BE2C (cell line): ENCODE measurements at places on chromosomes 5 and 9.

DNA sequence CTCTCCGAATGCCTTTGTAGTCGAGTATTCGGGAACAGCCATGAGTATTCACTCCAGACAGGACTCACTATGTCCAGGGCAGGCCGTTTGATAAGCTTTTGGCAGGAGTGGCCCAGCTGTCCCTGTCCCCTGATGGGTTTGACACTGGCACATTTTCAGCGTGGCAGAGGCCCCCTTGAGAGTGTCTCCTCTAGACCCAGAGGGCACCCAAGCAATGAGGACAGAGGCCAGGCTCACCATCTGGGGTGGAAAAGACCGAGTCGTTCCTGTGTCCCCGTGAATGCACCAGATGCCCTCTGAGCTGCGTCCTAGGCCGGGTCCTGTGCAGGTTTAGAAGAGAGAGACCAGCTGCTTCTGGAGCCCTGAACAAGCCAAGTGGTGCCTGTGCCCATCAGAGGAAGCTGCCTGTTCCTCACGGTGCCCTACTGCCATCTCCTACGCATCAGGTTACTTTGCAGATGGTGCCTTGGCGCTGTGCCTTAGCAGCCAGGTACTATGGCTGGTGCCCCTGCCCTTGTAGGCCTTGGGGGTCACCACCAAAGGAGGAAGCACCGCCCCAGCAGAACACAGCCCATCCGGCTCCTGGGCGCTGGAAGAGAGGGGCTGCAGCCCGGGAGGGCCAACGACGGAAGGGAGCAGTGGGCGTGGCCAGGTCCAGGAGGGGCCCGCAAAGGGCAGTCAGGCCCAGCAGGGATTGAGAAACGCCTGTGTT lies 42.4 kb downstream of the LRSAM1 start:
- no peak for DNase-seq

GRCh38 chr5:179955630-179956029 lies 47.9 kb upstream of the TBC1D9B start:
- DNase-seq = no peak

DNA sequence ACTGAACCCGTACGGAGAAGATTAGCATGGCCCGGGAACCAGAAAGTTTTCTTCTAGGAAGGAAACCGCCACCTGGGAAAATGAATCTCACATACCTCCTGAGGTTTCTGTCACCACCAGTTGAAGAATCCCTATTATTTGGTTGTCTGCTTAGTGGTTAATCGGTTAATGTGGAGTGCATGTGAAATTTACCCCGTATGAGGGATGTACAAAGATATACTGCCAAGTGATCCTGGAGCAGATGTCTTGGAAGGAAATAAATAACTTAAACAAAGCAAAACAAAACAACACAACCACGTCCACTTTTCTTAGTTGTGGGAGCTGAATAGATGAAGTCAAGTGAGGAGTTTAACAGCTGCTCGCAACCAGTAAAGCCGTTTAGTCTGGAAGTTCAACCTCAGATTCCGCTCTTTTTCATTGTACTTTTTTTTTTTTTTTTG lies 3.8 kb downstream of the DMRT2 start:
- no peak for DNase-seq

DNA sequence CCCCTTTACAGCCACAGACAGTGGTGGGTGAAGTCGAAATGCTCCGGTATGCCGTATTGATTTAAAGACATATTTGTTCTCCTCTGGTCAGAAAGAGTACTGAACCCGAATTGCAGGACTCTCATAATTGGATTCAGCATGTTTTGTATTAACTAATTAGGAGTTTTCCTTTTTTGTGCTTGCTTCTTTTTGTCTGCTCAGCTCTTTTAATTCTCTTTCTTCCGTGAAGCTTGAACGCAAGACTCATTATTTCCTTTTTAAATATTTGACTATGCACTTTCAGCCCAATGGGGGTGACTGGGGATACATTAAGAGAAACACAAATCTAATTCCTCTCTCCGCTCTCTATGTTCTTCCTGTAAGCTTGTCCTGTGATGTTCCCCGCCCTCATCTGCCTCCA lies 246.6 kb upstream of the IRX2 start:
- DNase-seq = no peak

- no peak for DNase-seq
These were observed 32.1 kb upstream of the IL6ST start for GRCh38 chr5:56026863-56027300.

- no peak for DNase-seq
These were observed 36.4 kb downstream of the ETF1 start for GRCh38 chr5:138506370-138507306.

DNA sequence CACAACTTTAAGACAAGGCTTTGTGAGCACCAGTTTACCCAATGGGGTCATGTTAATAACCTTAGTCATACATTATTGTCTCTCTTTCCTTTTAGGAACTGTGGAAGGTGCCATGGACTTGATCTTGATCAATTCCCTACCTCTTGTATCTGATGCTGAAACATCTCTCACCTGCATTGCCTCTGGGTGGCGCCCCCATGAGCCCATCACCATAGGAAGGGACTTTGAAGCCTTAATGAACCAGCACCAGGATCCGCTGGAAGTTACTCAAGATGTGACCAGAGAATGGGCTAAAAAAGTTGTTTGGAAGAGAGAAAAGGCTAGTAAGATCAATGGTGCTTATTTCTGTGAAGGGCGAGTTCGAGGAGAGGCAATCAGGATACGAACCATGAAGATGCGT lies 48.7 kb downstream of the TEK start:
- no peak for DNase-seq
